Renal pelvis (tissue), 12 donors: ENCODE measurements at places on chromosomes 6 and 20. TPM values are rescaled to one million over a fixed set of nuclear protein-coding genes. Genes with fewer than 3 reads are reported as not detected.

- no peak for DNase-seq
Measured at GRCh38 chr6:167679790-167680604, 146.7 kb upstream of the AFDN start.

GRCh38 chr6:84511929-84512328 is 252.5 kb downstream of the TBX18 start:
- DNase-seq: no peak

DNA sequence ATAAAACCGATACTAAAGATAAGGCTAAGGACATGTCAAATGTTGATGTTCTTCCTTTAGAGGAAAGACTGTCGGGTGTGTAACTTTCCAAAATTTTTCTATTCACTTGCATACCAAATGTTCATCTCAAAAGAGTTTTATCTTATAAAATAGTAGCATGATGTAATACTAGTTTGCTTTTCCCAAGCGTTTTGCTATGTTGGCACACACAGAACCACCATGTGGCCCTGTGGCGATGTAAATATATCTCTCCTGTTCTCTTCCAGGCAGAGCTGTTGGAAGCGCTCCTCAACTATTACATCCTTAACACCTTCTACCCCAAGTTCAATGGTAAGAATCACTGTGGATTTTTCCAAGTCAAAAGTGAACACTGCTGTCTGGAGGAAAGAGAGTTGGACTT is 26.5 kb downstream of the LBP start:
- no peak for DNase-seq

DNA sequence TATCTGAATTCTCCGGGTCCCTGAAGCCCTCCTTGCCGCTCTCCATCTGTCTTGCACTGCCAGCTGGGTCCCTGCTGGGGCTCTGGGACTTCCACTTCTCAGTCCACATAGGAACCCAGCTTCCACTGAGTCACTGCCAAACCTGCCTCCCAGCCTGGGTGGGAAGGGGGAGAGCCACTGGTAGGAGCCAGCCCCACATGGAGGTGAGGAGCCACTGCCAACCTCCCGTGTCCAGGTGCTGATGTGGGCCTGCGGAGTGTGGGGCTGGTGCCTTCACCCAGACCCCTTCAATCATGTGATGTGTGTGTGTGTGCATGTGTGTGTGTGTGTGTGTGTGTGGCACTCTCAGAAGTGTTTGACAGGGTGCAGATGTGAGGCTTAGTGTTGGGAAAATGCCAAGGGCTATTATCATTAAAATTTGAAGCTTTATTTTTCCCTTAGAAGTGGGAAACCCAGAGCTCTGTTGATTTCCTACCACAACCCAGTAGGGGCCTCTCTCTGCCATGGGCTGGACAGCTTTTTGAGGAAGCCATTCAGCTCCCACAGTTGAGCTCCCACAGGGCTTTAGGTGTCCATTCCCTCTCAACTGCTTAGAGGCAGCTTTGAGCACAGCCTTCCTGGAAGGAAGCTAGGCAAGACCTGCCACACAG is 9.3 kb upstream of the SGK2 start:
- DNase-seq: peak; percentile 7

Gene LIME1
- 12.4 TPM for polyA plus RNA-seq

Gene AGPAT4
- polyA plus RNA-seq: 26.8 TPM

Gene NR2E1
- not detected for polyA plus RNA-seq

- DNase-seq: no peak
Measured at GRCh38 chr20:38888059-38888831, 38.0 kb upstream of the FAM83D start.

DNA sequence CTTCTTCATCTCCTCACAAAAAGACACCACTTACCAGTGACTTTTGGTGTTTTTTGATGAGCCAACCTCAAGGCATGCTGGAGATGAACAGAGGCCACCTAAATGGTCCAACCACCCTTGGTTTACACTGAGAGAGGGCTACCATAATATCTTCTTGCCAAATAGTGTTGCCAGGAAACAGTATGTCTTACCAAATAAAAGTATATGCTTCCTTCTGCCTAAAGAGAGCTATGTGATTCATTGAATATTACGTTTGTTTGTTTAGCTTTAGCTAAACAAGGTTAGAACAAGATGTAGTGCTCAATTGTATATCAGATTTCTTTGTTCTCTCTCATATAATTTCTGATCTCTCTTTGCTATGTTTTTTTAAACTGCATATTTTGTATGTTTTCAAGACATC is 40.6 kb upstream of the BMP6 start:
- no peak for DNase-seq

- DNase-seq: no peak
Measured at GRCh38 chr6:137775720-137776119, 91.3 kb upstream of the TNFAIP3 start.

Gene KHDC1
- polyA plus RNA-seq: 11.0 TPM

Gene ZC2HC1B
- polyA plus RNA-seq: 0.26 TPM

GRCh38 chr6:13397359-13398068 is 69.2 kb upstream of the TBC1D7 start:
- DNase-seq: no peak

Gene CYP21A2
- 0.43 TPM for polyA plus RNA-seq
